Stimulated activated CD4-positive, alpha-beta T cell treated with anti-CD3 and anti-CD28 coated beads, TNF-alpha, amount 100 ng/mL, for 4 hours (primary cell): ENCODE measurements at places on chromosomes 4 and X.

DNA sequence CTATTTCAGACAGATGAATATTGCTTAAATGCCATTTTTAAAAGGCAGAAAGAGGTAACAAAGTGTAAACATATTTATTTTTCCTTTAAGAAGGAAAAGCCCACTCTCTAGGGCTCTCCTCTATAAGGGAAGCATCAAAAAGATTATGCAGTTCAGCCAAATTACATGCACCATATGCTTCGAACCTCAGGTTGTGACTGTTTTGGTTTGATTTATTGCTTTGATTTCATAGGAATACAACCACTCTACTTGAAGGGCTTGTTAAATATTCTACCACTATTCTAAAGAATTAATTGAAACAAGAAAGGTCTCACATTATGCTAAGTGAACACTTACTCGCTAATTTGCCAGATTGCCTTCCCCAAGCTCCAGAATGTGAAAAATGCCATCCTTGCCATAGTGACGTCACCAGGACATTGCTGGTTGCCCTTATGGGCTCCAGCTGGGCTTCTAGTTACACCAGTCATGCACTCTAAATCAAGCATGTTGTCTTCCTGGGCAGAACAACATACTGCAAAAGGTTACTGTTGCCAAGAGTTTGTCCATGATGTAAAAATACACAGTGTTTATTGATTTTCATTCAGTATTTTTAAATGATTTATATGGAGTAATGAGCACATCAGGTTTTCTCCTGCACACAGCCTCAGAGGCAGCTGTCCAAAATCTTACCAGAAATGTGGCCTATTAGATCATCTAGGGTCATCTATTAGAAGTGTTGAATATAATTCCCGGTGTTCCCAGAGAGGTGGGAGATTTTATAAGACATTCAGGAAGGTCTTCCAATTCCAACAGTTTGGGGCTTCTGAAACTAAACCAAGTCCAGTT is 164.4 kb upstream of the RAPGEF2 start:
- no peak for DNase-seq

DNA sequence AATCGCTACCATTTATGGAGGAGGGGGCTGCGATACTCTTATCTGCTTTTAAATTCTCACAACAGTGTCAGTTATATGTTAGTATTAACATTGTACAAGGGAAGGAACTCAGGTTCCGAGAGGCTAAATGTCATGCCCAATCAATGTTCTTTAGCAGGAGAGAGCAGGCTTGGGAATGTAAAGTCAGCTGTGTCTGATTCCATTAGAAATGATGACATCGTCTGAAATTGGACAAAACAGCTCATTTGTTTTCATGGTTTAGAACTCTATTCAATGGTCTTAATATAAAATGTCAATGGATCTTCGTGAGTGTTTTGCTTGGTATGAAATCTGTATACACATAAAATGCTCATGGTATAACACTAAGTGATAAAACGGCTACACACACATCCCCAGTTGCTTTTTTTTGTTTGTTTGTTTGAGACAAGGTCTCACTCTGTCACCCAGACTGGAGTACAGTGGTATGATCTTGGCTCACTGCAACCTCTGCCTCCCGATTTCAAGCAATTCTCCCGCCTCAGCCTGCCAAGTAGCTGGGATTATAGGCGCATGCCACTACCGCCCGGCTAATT is 11.9 kb upstream of the SH3KBP1 start:
- no peak for DNase-seq

GRCh38 chrX:43375136-43375535 is 281.0 kb upstream of the MAOA start:
- DNase-seq: no peak

DNA sequence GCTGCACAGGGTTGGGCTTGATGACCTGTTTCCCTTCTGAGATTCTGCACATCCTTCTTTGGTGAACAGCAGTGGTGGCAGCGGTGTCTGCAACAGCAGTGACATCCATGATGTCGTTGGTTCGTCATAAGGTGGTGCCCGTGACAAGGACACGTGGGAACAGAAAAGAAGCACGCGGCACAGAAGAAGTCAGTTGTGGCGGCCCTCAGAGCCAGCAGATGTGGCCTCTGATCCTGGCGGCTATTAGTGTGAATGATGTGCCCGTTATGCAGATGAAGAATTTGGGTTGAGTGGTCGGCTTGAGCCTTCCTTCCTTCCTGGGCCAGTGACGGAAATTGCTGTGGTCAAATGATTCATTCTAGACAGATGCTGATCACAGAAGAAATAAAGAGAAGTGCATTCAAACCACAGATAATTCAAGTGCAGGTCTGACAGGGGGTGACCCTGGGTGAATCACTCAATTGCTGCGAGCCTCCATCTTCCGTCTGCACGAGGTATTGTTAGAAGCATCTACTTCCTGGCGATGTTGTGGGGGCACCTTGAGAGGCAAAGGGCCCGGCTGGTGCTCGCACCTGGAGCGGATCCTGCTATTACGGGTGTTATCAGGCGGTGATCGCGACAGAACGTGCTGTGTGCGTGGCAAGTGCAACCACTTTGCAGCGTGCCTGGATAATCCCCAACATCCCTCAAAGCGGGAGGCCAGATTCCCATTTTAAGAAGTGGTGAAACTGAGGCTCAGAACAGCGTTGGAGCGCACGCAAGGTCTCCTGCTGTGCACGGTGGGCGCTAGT is 215.2 kb upstream of the PSAPL1 start:
- no peak for DNase-seq

DNA sequence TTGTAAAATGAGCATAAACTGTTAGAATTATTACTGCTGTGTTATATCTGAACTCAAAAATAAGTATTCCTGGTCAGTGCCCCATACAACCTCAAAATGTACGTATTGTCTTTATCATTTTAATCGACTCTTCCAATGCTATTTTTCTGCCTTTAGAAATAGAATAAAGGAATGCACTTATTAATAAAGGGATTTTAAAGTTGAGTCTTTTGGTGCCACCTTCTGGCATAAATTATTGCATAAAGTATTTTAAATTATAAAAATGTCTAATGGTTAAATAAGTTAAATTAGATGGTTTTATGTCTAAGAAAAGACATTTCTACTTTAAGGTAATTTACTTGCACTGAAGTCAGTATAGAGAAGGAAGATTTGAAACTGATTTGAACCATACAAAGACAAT is 424.0 kb upstream of the NDST4 start:
- DNase-seq: no peak

DNA sequence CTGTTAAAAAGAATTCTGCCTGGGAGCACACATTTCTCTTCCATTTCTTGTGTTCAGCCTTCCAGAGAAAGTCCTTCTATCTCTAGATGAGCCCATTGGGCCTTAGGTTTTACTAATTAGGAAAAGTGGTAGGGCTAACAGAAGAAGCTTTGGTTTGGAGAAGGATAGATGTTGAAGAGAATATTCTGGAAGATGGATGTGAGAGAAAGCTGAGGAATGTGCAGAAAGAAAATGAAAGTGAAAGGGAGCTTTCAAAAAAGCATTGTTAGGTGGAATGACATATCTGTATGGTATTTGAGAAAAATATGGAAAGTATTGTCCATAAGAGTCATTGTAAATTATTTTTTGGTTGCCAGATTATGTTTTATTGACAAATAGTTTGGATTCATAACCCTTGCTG is 474.8 kb upstream of the SLIT2 start:
- DNase-seq: no peak

GRCh38 chr4:158020176-158020575 is 152.6 kb downstream of the GASK1B start:
- DNase-seq: no peak

DNA sequence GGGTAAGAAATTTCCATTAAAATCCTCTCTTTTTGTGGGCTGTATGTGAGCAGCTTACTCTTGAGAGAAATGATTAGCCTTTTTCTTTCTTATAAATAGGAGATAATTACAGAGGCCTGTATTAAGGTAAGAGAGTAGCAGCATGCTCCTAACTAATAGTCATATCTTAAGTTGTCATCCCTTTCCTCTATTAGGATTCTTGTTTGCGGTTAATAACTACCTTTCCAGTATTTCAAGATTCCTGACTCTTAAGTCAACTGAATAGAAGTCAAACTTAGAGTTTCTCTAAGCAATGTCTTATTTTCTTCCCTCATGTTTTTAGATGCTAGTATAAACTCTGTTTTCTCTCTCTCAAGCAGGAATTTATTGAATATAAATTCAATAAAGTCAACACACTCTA is 139.9 kb upstream of the GPRIN3 start:
- no peak for DNase-seq

DNA sequence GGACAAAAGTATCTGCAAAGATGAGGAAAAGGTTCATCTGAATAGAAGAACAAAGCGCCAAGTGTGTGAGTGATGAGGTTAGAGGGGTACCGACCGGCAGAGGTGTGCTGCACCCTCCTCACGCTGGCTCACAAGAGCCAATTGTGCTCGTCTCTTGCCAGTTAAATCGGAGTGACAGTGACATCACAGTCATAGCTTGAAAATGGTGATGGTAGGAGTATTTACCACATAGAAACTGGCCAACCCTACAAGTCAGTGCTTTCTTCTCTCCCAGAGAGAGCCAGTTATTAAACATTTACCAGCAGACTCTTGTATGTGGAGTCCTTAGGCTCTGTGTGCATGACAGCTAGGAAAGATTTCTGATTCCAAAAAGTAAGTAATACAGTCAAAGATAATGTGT is 32.4 kb downstream of the CLDN22 start:
- no peak for DNase-seq

DNA sequence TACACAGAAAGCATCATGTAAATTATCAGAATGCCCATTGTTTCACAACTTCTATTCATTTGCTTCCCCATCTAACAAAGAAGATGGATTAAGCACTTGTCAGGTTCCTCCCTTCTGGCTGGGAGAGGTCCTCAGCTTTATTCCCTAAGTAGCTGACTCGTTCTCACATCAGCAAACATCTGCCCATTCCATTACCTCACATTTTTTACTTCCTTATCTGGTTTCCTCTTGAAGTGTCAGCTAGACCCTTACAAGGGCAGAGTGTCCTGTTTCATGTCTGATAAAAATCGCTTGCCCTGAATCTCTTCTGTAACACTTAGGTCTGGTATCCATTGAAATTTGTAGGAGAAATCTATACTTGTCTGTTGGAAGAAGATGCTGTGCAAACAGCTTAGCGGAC is 34.7 kb downstream of the TMPRSS11A start:
- no peak for DNase-seq

DNA sequence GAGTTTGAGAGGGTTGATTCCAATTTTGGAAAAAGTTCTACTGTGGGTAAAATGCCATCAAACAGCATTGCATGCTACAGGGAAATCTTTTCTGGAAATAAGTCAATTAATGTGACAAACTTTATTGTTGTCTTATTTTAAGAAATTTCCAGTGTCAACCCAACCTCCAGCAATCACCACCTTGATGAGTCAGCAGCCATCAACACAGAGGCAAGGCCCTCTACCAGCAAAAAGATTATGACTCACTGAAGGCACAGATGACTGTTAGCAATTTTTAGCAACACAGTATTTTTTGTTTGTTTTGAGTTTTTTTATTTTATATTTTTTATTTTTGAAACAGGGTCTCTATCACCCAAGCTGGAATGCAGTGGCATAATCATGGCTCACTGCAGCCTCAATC is 165.4 kb upstream of the C1QTNF7 start:
- no peak for DNase-seq

DNA sequence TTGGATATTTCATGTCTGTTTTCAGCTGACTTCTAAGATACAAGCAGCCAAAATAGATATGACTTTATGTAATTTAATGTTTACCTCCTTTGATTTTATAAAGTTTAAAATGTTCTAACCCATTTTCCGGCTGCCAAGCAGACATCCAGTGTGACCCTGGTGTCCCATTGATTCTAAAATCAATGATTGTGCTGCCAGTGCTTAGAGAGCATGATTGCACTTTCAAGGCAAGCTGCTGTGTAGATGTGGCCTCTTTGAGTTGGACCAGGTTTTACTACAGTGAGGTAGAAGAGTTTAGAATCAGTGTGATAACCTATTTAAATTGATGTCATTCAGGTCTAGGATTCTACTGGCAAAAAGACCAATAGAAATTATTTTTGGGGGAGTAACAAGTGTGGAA is 730.9 kb downstream of the STPG2 start:
- DNase-seq: no peak

- DNase-seq: no peak
Measured at GRCh38 chr4:90824266-90825150, 697.3 kb downstream of the CCSER1 start.
